Suppressor macrophage treated with lipopolysaccharide for 4 hours (primary cell): ENCODE measurements at places on chromosomes 7 and 10.
A peak's percentile ranks its signal among the peaks of the same experiment; 100 is the strongest.

DNA sequence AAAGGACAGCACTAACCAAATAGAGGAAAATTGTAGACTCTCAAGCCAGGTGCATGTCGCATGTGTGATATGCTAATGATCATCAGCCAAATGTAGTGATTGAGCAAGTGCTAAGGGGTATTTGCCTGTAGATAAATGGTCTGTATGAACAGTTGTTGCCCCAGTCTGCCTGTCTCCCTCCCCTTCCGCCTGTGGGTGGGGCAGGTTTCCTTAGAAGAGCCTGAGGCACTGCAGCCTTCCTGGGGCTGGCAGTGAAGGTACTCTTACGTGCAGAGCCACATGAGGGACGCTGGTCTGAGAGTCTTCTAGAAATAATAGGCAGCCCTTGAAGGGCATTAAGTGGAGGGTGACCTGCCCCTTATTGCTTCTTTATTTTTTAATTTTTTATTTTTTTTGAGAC is 152.1 kb downstream of the SNX10 start:
- no peak for DNase-seq

- no peak for DNase-seq
These were observed 1.7 kb downstream of the MYL7 start for GRCh38 chr7:44139311-44140010.

- DNase-seq = no peak
These were observed 15.5 kb upstream of the CRCP start for GRCh38 chr7:66099232-66099550.

- peak; percentile 44 for DNase-seq
These were observed at the start of gene DKK1 for GRCh38 chr10:52313933-52314821. TSS of gene DKK1 (plus strand) at chr10:52314281. CDS start at chr10:52314435, 154 bp downstream.

DNA sequence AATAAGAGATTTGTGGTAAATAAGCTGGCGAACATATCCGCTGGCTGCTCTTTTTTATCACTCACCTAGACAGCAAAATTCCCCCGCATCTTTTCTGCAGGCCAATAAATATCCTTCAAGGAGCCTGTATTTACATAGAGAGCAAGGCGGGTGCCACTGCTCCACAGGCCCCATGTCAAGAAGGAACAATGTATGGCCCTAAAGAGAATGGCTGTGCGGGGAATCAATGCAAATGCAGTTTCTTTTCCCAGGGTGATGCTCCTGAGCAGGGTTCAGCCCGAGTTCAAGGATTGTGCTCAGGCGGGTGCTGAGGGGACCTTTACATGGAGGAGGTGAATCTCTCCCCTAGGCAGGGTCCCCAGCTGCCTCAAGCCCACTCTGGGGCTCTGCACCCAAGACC is 494.2 kb upstream of the ZMIZ1 start:
- DNase-seq = no peak

- DNase-seq = no peak
These were observed 227.6 kb upstream of the STEAP1 start for GRCh38 chr7:89926701-89927100.

DNA sequence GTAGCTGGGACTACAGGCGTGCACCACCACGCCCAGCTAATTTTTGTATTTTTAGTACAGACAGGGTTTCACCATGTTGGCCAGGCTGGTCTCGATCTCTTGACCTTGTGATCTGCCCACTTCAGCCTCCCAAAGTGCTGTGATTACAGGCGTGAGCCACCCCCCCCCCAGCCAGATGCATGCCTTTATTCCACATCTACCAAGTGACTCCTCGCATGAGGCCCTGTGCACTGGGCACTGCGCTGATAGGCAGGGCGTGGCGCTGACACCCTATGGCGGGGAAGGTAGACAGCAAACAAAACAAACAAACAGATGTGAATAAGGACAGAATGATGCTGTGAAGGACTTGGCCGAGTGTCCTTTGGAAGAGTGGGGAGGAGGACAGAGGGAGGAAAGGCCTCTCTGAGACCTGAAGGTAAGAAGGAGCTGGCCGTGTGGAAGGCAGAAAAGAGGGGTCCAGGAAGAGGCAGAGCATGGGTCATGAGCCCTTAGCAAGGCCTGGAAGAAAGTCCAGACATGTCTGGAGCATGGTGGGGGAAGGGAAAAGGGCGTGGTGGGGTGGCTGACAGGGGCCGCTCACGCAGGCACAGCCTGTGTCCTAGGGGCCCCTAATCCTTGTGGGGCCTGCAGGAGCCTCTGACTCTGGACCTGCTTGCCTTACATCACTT is 47.5 kb upstream of the CACUL1 start:
- no peak for DNase-seq

- DNase-seq = no peak
These were observed 2.0 kb downstream of the LZTS2 start for GRCh38 chr10:101001659-101002035.

DNA sequence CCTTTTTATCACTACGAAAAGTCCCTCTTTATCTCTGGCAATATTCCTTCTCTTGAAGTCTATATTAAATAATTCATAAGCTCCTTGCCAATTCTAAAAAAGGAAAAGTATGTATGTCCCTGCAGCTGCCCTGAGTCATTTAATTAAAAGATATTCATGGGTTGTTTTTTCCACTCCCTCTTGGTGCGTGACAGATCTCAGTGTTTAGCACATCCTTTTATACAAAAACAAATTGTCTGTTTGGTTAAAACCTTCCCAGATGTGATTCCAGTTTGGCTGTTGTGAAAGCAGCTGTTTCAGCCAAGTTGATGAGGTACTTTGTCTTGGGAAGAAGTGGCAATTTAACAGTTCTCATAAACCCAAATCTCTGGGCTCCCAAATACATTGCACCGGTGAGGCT is 33.8 kb upstream of the PRLHR start:
- no peak for DNase-seq

GRCh38 chr10:44513591-44513990 is 128.7 kb upstream of the CXCL12 start:
- no peak for DNase-seq

GRCh38 chr10:117429643-117430265 is 54.5 kb upstream of the PDZD8 start:
- DNase-seq = no peak

DNA sequence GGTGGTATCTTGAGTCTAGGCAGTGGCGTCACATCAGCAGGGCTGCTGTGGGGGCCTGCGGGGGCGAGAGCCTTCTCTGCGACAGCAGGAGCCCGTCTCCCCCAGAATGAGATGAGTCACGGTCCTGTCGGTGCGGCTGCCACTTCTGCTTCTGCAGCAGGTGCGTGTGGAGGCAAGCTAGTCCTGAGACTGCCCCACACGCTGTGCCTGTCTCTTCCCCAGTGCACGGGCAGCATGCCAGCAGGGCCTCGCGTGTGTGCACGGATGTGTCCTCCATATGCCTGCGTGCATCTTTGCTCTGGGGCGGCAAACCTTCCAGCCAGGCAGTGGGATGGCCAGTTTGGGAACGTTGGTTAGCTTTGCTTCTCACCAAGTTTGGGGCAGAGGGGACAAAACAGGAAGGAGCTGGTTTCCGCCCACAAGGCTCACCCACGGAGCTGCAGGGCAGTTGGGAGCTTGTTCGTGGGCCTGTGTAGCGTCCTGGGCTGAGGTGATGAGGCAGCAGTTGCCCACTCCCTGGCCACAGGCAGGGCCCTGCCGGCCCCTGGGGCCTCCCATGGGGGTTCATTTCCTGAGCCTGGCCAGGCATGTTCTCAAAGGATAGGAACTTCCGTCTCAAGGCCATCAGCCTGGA is 60.8 kb upstream of the PPIF start:
- peak; percentile 91 for DNase-seq

- no peak for DNase-seq
These were observed 94.8 kb upstream of the HDAC9 start for GRCh38 chr7:18400726-18401125.

DNA sequence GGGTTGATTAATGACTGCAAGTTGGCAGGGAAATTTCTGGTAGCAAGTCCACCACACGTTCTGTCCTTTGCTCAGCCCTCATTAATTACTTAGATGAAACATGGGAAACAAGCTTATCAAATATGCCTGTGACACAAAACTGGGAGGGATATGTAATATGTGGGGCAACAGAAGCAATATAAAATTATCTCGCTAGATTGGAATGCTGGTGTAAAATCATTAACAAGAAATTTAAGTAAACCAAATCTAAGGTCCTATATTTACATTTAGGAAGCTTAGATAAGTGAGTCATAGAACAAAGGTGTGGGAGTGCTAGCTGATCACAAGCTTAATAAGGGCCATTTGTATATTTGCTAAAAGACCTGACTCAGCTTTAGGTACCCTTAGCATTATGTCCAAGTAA is 23.5 kb downstream of the TRPV5 start:
- DNase-seq = no peak

GRCh38 chr10:22534849-22535604 is 179.4 kb downstream of the PIP4K2A start:
- DNase-seq = no peak

- DNase-seq = no peak
These were observed 61.5 kb downstream of the LANCL2 start for GRCh38 chr7:55426676-55427075.

GRCh38 chr7:74482629-74483401 is 29.1 kb downstream of the GTF2IRD1 start:
- peak; percentile 72 for DNase-seq

GRCh38 chr10:26728957-26729356 is 31.5 kb downstream of the PDSS1 start:
- DNase-seq = no peak

DNA sequence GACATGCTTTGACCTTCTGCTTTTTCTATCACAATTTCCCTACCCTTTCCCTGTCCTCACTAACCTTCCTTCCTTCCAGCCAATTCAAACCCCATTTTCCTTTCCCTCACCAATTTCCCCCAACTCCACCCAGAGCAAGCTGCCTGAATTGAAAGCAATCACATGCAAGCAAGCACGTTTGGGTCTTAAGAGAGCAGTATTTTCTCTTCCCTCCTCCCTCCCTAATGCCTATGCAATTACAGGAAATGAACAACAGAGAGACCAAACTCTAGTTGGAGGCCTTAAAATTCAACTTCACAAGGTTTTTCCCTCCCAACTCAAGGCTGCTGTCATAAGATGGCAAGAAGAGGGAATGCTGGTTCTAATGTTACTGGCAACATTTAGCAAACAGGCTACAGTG is 117.2 kb downstream of the MYOF start:
- peak; percentile 54 for DNase-seq

- DNase-seq = no peak
These were observed 23.7 kb upstream of the PRKAG2 start for GRCh38 chr7:151900591-151900985.

- no peak for DNase-seq
These were observed 20.2 kb upstream of the PFKFB3 start for GRCh38 chr10:6182454-6183098.

DNA sequence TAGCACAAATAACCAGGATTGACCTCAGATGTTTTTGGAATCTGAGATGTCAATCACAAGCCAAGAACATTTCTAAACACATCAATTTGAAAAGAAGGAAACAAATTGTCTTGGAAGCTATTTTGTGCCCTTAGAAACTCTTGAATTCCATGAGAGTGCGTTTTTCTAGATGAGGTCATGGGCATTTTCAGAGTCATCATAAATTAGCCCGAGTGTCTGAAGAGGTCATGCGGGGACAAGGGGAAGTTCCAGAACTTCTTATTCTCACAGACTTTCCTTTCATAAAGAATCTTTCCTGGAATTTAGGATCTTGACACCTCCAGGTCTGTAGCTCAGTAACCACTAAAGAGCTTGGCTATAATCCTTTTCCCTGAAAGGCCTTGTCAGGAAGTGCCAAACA is 28.2 kb downstream of the IL2RA start:
- DNase-seq = peak; percentile 92

- DNase-seq = no peak
These were observed 24.9 kb downstream of the RGR start for GRCh38 chr10:84269773-84270172.

DNA sequence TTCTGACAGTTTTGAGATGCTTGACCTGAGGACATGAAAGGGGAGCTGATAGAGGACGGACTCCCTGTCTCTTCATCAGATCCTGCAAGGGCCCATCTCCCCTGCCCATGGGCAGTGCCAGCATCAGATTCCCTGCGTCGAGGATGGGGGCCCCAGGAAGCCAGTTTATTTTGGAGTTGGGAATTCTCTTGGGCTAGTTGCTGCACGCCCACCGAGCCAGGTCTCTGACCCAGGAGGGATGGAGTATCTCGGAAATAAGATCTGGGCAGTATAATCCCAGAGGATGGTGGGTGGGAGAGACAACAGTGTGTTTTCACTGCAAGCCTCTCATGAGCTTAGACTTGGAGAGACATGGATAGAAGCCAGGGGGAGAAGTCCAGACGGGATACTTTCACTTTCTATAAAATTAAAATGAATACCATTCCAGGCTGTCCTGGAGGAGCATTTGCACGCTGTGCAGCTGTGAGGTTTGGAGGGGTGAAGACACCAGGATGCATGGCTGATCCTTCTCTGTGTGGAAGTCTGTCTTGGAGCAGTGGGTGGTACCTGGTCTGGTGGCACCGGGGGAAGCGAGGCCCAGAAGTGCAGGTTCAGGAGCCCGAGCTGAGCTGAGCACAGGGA is 25.8 kb downstream of the DOCK1 start:
- no peak for DNase-seq

DNA sequence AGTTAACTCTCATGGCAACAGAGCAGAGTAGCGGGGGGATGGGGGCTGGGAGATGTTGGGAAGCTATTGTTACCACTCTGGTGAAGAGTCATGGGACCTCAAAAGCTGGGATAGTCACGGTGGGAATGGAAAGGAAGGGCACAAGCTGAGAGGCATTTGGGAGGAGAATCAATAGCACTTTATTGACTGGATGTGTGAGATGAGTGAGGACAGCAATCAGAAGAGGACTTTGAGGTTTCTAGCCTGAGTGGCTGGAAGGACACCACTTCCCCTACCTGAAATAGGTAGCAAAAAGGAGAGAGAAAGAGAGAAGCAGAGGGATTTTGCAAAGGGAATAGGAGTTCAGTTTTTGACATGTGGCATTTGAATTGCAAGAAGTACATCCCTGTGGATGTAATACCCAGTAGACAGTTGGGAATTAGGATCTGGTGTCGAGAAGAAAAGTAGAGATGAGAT is 27.2 kb downstream of the SCD start:
- DNase-seq = no peak

- DNase-seq = no peak
These were observed 41.9 kb downstream of the CDK1 start for GRCh38 chr10:60820093-60820754.

DNA sequence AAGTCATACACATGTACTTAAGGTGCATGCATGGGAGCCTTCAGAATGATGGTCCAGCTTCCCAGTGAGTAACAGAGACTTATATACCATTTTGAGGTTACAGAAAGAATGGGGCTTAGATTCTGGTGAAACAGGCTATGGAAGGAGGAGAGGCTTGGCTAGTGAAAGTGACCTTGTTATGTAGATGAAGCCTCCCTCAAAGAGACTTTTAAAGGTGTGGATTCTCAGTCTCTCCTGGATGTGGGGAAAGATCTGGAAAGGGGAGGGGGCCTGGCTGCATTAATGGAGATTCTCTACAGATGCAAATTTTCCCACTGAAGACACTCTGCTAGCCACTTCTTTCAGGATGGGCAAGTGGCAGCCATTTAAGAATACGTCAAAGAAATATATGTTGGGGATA is 5.5 kb downstream of the RASSF4 start:
- DNase-seq = no peak

GRCh38 chr7:142161921-142162320 is 50.4 kb downstream of the MGAM2 start:
- DNase-seq = no peak
